ENCODE measurements at places on chromosomes 6 and 20. TPM values are rescaled to one million over a fixed set of nuclear protein-coding genes. Genes with fewer than 3 reads are reported as not detected.

The HLA-DMB gene
- total RNA-seq: 0.28 TPM

The SASH1 gene
- 16.5 TPM for total RNA-seq

The NFYA gene
- 21.9 TPM for total RNA-seq

The STX7 gene
- 26.1 TPM for total RNA-seq

The MDC1 gene
- 3.6 TPM for total RNA-seq

The GCLC gene
- total RNA-seq: 24.2 TPM

GRCh38 chr20:49140834-49141233, 47.3 kb downstream of the STAU1 start:
- no peak for DNase-seq
- H3K36me3 ChIP-seq: peaks cover 11% of the 10 kb centered on the region
- no peak overlapping the region for H3K27ac ChIP-seq
- H3K27me3 ChIP-seq: no peaks in the 10 kb centered on the region

DNA sequence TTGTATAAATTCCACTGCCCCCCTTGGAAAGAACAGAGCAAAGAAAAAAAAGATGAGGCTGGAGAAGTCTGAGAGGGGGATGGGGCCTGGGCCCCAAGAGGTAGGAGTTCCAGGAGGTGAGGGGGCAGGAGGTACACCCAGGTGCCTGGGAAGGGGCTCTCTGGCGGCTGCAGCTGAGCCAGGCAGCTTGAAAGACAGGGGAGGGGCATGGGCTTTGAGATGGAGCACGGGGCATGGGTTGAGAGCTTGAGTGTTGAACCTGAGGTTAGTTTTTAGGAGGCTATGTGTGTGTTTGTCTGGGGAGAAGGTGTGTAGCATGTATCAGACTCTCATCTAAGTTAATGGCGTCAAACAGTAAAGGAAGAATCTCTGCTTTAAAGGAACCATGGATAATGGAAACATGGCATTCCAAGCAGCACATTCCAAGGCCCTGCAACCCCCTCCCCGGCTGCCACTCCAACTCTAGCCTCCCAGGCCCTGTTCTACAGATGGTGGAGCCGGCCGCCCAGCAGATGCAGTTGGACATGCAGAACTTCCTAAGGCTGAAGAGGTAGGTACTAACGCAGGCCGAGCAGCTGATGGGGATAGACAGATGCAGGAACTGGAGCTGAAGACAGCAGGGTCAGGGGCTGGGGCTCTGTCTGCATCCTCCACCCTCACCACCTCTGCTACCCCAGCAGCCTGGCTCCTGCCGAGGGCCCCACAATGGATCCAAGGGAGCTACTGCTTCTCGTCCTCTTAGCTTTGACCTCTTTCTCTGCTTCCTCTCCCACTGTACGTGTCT, 42.1 kb downstream of the MDFI start:
- peaks cover 26% of the 10 kb centered on the region for H3K27me3 ChIP-seq
- H3K36me3 ChIP-seq: no peaks in the 10 kb centered on the region
- H3K4me3 ChIP-seq: no peak overlapping the region
- H3K4me1 ChIP-seq: no peaks in the 10 kb centered on the region
- DNase-seq: no peak

DNA sequence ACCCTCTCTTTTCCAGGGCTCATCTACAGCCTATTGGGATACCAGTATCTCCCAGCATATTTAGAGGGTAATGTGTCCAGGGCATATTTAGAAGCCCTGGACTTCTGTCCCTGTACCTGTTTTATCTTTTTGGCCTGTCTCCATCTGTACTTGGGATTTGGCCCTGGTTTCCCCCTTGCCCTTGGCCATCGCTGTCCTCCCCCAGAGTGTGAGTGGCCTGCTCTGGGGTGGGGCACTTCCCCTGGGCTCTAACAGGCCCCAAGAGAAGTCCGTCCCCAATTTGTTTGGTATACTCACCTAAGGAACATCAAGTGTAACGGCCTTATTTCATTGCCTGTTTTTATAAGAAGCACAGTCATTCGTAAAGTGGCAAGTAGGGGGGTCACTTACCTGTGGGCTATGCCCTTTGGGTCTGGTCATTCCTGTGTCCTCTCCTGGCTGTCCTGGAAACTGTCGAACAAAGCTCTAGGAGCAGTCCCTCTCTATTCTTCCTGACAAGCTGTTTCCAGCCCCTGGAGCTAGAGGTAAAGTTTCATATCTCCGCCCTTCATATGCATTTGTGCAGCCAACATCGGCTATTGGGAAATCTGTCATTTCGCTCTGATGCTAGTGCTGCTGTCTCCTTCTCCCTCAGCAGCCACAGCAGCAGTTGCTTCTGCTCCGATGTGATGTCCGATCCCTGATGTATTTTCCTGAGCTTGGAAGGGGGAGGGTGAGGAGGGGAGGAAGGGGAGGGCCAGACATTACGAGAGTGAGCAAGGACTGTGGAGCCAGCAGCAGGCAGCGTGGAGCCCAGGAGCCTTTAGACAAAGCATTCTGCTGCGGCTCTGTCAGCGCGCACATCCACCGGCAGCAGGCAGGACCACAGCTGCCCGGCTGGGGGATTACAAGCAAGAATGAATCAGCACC, 83.4 kb downstream of the TCP11 start:
- peaks cover 25% of the 10 kb centered on the region for H3K36me3 ChIP-seq
- no peak overlapping the region for H3K27ac ChIP-seq
- no peak overlapping the region for H3K4me3 ChIP-seq
- DNase-seq: no peak
- peaks cover 9% of the 10 kb centered on the region for H3K4me1 ChIP-seq

- no peak overlapping the region for H3K27ac ChIP-seq
- no peak for DNase-seq
- H3K4me3 ChIP-seq: no peak overlapping the region
- no peaks in the 10 kb centered on the region for H3K4me1 ChIP-seq
- no peaks in the 10 kb centered on the region for H3K36me3 ChIP-seq
Observed at GRCh38 chr6:169112483-169113320, 140.9 kb downstream of the THBS2 start.

DNA sequence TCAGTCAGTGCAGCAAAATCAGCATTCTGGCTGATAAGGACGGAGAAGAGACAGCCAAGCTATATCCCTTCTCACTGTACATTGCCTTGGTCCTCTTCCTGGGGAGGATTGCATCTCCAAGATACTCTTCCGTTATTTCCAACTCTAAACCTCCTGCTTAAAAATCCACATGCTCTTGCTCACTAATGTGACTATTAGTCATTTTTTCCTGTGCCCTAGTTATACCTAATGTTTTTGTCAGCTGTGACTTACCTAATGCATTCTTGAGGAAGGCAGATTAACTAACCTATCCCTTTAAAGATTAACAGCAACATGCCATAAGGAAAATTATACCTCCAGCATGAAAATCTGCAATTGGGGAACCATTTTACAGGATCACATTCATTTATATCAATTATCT, 317.6 kb downstream of the BTBD9 start:
- H3K36me3 ChIP-seq: no peaks in the 10 kb centered on the region
- H3K27ac ChIP-seq: no peak overlapping the region
- H3K4me3 ChIP-seq: no peak overlapping the region

DNA sequence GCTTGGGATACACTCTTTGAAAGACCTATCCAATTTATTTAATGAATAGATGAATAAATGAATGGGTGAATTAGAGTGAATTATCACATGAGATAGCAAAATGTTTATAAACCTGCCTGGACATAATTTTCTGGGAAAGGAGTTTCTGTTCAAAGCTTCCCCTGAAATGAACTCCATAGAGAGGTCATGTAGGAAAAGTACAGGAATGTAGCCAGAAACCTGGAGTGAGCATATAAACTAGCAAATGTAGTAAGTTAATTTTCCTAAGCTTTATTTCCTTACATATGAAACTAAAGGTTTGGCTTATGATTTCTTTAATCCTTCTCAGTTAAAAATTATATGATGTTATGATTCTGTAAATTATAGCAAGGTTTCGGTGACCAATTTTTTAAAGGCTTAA, 380.3 kb upstream of the RSPO3 start:
- DNase-seq: no peak
- no peak overlapping the region for H3K4me3 ChIP-seq
- no peaks in the 10 kb centered on the region for H3K27me3 ChIP-seq
- no peaks in the 10 kb centered on the region for H3K4me1 ChIP-seq

DNA sequence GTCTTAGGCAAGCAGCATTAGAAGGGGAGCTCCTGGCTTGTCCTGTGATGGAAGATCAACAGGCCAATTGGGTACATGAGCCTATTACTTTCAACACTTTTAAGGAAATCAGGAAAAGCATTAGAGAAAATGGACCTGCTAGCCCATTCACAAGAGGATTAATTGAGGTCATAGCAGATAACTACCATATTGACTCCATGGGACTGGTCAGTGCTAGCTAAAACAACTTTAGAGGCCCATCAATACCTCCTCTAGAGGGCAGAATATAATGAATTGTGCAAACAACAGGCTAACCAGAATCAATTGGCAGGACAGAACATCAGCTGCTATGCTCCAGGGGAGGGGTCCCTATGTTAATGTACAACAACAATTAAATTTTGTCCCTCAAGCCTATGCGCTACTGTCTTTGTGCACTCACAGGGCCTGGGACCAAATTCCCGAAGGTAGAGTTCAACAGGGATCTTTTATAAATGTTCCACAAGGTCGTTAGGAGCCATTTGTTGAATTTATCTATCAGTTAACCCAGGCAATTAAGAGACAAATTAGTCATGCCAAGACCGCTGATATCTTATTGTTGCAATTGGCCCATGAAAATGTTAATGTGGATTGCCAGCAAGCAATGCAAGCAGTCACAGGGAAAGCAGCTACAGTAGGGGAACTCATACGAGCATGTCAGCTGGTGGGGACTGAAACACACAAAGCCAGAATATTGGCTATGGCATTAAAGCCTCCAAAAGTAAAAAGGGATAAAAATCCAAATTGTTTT, 106.6 kb upstream of the BTN3A2 start:
- no peak overlapping the region for H3K27ac ChIP-seq
- H3K27me3 ChIP-seq: no peaks in the 10 kb centered on the region
- no peaks in the 10 kb centered on the region for H3K36me3 ChIP-seq
- DNase-seq: no peak

DNA sequence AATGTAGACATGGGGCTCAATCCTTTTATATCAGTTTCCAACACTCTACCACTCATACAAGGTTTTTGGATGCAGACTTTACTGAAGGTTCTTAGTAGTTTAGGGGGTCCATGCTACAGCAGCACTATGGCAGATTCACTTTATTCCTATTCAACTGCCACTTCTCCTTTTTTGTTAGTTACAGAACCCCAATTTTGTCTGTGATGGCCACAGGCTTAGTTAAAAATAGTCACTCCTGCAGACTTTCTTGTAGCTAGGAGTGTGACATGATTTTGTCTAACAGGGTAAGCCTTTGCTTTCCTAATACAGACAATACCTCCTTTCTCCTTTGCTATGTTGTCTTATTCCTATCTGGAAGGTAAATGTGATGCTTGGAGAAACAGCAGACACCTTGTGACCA, 90.0 kb upstream of the SLC24A3 start:
- H3K27ac ChIP-seq: no peak overlapping the region
- no peaks in the 10 kb centered on the region for H3K36me3 ChIP-seq
- no peaks in the 10 kb centered on the region for H3K27me3 ChIP-seq
- no peak overlapping the region for H3K4me3 ChIP-seq
- DNase-seq: no peak
- no peaks in the 10 kb centered on the region for H3K4me1 ChIP-seq

- no peaks in the 10 kb centered on the region for H3K27me3 ChIP-seq
- H3K36me3 ChIP-seq: no peaks in the 10 kb centered on the region
- no peak for DNase-seq
- no peak overlapping the region for H3K4me3 ChIP-seq
- H3K27ac ChIP-seq: no peak overlapping the region
Observed at GRCh38 chr6:168264593-168265335, 54.8 kb downstream of the DACT2 start.

GRCh38 chr6:168496997-168497331, 56.0 kb downstream of the SMOC2 start:
- no peak for DNase-seq
- no peaks in the 10 kb centered on the region for H3K4me1 ChIP-seq
- no peak overlapping the region for H3K27ac ChIP-seq
- H3K4me3 ChIP-seq: no peak overlapping the region
- no peaks in the 10 kb centered on the region for H3K36me3 ChIP-seq

GRCh38 chr20:53706466-53707370, 113.1 kb upstream of the ZNF217 start:
- H3K4me1 ChIP-seq: peaks cover 18% of the 10 kb centered on the region
- no peaks in the 10 kb centered on the region for H3K27me3 ChIP-seq
- peak overlapping the region; percentile 71 for H3K27ac ChIP-seq
- peak; percentile 83 for DNase-seq

GRCh38 chr20:51423810-51424209, 118.7 kb downstream of the NFATC2 start:
- H3K4me3 ChIP-seq: no peak overlapping the region
- H3K27ac ChIP-seq: no peak overlapping the region
- no peaks in the 10 kb centered on the region for H3K27me3 ChIP-seq
- H3K4me1 ChIP-seq: peaks cover 3% of the 10 kb centered on the region

GRCh38 chr6:13194852-13195251, 133.5 kb downstream of the TBC1D7 start:
- H3K27me3 ChIP-seq: peaks cover 4% of the 10 kb centered on the region
- H3K36me3 ChIP-seq: no peaks in the 10 kb centered on the region
- no peak overlapping the region for H3K27ac ChIP-seq
- no peak overlapping the region for H3K4me3 ChIP-seq

DNA sequence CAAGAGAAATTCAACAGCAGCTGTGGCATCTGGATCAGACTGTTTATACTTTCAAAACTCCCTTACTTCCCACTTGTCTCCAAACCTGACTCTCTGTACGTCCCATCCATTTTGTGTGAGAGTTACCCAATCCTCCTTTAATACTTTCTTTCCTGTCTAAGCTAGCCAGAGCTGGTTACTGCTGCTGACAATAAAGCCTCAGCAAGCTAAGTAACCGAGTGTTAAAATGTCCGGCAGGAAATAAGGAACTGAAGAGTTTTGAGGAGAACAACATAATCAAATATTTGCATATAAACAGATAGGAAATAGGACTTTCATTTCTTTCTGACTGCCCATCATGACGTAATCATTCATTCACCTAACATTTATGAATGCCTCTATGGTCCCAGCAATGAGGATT, 11.6 kb downstream of the TMEM30A start:
- H3K4me3 ChIP-seq: no peak overlapping the region
- H3K36me3 ChIP-seq: peaks cover 15% of the 10 kb centered on the region
- H3K27ac ChIP-seq: 0 out of 2 replicates have a peak overlapping the region, but pooled peaks have one; percentile 14
- H3K4me1 ChIP-seq: peaks cover 29% of the 10 kb centered on the region
- H3K27me3 ChIP-seq: no peaks in the 10 kb centered on the region
- no peak for DNase-seq
